ENCODE measurements at places on chromosomes 1 and 21.

DNA sequence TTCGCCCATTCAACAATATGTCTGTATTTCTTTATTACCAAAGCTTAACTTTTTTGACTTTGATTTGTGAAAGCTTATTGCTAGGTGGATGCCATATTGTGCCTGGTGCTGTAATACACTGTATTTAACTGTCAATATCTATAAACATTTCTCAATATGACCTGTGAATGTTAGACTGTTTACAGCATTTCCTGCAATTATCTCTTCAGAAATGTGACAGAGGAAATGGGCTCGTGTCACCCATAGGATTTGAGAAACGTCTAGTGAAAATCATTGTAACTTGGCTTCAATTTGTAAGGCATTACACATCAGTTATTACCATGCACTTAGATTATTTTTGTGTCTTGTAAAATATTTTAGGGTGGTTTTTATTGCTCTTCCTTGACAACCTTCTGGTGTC is 237.8 kb upstream of the ADGRL2 start:
- DNase-seq: no peak

GRCh38 chr1:31787261-31787660 is 23.1 kb upstream of the ADGRB2 start:
- DNase-seq: no peak

- no peak for DNase-seq
Observed at GRCh38 chr1:36178471-36179219, 22.7 kb downstream of the MAP7D1 start.

DNA sequence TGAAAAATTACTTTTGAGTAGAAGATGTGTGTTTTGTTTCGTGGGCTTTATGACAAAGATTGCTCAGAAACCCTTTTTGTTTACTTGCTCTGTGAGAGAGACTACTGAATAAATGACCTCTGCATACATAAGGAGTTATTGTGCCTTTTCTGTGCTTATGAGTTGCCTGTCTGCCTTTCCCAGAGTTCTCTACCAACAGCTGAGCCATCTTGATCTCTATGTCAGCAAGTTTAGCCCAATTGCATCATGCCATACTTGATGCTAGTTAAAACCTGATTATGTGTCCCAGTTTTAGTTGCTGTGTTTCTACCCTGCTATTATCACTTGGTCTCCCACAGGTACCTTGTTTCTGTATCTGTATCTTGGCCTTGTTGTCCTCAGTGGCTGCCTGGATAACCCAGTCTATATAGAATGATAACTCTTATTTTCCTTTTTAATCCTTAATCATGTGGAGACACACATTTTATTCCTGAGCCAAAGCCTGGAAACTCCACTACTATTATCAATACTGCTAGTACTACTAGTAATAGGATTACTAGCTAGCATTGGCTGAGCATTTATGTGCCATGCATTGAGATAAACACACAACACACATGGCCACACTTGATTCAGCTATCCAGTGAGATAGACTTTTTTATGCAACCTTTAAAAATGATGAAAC is 28.7 kb upstream of the GNG12 start:
- DNase-seq: no peak

DNA sequence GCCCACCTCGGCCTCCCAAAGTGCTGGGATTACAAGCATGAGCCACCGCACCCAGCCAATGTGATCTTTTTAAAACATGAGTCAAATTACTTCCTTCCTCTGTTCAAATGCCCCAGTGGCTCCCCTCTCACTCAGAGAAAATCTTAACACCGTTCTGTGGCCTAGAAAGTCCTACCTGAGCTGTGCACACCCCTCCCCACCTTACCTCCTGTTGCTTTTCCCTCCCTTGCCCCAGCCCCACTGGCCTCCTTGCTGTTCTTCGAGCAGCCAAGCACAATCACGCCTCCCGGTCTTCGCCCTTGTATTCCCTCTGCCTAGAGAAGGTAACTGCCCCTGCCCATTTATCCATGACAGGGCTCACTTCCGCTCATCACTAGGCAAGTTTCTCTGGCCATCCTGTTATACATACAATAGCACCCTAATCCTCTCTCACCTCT is 62.6 kb upstream of the RPL11 start:
- DNase-seq: no peak

DNA sequence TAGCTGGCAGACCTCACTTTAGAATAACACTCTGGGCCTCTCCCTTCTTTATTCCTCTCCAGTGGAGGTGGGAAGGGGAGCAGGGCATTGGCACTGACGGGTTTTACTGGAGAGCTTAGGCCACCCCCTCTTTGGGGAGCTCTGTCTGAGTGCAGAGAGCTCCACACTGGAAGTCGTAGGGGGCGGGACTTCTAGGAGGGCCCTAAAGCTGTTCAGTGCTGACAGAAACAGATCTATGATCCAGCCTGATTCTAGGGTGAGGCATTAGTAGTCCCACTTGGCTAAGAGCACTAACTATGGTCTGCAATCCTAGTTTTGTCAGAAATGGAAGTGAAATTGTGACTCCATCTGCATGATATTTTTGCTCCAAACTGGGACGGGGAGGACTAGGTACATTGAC is 138.7 kb downstream of the MIS18A start:
- no peak for DNase-seq

GRCh38 chr21:38721055-38721454 is 84.7 kb upstream of the ETS2 start:
- no peak for DNase-seq

GRCh38 chr1:62523860-62524259 is 73.5 kb upstream of the ANGPTL3 start:
- no peak for DNase-seq

Data from activated CD8-positive, alpha-beta memory T cell treated with anti-CD3 and anti-CD28 coated beads for 1 hour (primary cell).